H54 (cell line): ENCODE measurements at places on chromosomes 3 and 15.
A peak's percentile ranks its signal among the peaks of the same experiment; 100 is the strongest.

DNA sequence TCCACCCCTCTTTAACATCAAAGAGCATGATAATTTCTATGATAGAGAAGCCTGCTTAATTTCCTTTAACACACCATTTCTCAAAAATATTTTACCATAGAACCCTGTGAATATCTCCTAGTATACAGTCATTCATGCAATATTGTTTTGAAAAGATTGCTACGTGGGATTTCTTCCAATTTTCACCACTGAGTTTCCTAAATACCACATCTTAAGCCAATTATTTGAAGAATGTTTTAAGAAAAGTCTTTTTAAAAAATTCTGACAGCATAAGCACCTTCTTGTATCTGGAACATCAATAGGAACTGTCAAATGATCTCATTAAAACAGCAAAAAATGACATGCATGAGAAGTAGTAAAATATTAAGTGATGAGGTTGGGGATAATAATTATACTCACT lies 1126.7 kb downstream of the TUSC7 start:
- DNase-seq, result no peak

- DNase-seq, result no peak
Observed at GRCh38 chr15:51781506-51781905, 30.1 kb downstream of the TMOD2 start.

- DNase-seq, result no peak
Observed at GRCh38 chr3:78832785-78833204, 935.0 kb downstream of the ROBO1 start.

- DNase-seq, result no peak
Observed at GRCh38 chr3:61877359-61878138, 316.2 kb downstream of the PTPRG start.

DNA sequence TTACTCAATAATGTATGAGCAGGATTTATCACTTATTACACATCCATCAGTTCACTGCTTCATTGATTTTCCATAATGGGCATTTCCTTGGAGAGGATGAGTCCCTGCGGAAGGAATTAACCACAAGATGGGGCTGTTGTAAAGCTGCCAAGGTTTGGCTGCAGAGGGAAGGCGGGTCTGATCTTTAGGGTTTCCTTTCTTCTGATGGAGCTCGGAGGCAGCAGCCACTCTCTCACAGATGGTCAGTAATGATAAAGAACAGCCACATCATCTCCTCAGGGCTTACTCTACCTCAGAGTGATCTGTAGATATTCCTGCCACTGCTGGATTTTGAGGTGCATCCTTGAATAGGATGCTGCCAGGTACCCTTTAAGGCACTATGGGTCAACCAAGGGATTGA lies 115.2 kb downstream of the USP13 start:
- DNase-seq, result peak; percentile 64

DNA sequence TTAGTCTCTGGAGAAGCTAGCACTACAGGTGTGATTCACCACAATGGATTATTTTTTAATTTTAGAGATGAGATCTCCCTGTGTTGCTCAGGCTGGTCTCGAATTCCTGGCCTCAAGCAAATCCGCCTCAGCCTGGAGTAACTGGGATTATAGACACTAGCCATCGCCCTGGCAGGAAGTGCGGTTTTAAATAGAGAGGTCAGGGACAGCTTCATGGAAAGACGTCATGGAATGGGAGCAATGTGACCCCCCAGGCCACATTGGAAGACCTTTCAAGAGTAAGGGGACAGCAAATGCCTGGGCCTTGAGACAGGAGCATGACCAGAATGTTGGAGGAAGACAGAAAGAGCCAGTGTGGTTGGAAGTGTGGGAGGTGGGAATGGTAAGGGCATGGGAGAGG lies 2.2 kb upstream of the ISG20 start:
- DNase-seq, result no peak

- DNase-seq, result peak; percentile 68
Observed at GRCh38 chr3:13495921-13496723, 16.0 kb downstream of the HDAC11 start.

DNA sequence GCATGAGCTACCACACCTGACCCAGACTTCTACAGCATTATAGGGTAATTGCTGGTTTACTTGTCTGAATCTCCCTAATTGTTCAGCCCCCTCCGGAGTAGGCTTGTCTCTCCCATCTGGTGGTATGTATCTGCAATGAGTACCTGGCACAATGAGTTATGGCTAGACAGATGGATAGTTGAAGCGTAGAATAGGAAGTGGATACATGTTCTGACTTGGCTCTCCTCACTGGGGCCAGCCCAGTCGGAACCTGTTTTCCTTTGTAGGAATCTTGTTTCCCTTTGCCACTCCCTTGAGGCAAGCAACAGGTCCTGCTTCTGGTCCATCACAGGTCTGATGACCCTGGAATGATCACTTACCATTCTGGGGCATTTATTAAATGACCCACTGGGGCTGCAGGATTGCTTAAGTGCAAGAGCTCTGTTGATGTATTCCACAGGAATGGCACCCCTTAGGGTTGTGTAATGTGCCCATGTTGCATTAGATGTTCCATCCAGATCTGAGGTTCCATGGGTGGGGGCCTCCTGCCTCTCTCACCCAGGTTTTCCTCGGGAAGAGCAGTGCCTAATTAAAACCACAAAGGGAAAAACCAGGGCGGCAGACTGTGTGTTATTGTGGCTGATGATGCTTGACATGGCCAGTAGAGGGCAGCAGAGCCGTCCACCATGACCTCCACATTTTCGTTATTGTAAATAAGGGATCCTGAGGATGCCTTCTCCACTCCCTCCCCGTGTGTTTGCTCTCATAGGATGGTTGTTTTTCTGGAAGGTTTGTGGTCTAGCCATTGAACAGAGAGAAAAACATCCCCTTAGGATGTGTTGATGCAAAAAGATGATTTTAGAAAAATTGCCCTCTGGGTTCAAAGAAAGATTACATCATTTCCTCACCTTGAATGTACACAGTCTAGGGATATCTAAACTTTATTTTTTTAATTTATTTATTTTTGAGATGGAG lies 58.0 kb downstream of the CMTM8 start:
- peak; percentile 63 for DNase-seq

DNA sequence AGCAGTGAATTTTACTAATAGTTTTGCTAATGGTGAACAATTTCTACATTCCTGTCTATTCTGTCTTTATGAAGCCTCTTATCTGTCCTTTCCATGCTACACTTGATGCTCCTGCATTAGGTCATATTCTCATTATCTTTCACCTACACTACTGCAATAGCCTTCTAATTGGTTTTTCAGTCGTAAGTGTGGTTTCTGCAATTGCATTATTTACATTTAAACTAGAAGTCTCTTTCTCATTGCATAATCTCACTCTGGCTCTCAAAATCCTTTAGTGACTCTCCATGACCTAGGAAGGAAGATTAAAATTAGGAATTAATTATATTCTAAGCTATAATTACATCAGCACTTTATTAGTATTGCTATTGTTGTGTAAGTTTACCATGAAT lies 686.5 kb downstream of the IGSF11 start:
- DNase-seq, result no peak

GRCh38 chr3:52623234-52623792 lies 62.4 kb downstream of the PBRM1 start:
- no peak for DNase-seq

- DNase-seq, result no peak
Observed at GRCh38 chr3:80655216-80655615, 887.4 kb upstream of the ROBO1 start.

DNA sequence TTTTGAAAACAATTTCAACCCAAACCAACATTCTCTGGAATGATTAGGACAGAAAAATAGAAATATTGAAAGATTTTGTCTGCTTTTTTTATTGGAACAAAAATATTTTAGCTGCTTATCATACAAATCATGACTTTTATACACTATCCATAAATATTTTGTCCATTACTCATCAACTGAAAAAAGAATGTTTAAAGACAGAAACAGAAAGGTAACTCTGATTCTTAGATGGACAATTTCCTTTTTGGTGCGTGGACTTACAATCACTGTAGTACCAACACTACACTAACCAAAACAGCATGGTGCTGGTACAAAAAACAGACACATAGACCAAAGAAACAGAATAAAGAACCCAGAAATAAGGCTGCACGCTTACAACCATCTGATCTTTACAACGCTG lies 582.8 kb upstream of the CCDC54 start:
- DNase-seq, result no peak

GRCh38 chr3:190566043-190566933 lies 52.4 kb downstream of the IL1RAP start:
- peak; percentile 76 for DNase-seq

GRCh38 chr3:52043750-52044149 lies 12.6 kb downstream of the DUSP7 start:
- DNase-seq, result no peak

GRCh38 chr15:36501063-36501678 lies 78.3 kb upstream of the CDIN1 start:
- DNase-seq, result peak; percentile 12

DNA sequence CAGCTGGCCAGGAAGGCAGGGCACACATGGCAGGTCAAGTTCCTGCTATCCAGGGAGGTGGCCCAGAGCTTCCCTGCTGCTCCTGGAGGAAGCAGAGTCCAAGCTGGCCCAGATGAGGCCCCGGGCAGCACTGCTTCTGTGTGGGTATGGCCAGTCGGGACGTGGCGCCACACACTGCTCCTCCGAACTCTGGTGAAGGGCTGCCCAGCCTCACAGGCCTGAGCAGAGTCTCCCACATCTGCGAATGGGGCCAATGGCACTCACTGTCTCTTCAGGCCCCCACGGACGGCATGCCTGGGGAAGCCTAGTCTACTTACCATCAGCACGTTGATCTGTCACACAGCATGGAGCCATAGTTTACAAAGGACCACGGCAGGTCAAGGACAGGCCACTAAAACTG lies 2.5 kb upstream of the PLA2G4F start:
- no peak for DNase-seq

DNA sequence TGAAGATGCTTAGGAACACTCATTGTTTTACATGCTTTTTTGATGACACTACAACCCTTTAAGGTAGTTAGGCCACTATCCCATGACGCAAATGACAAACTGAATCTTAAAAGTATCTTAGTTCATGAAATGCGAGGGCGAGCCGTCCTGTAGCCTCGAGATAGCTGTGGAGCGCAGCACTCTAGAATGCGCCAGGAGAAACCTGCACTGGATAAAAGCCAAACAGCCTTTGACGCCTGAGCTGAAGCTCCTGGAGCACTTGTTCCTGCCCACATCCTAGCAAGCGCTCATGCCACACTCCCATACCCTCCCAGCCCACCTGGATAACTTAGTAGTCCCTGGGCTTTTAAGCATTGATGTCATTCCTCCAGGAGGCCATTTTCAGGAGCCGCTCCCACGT lies 516.9 kb downstream of the GABRG3 start:
- no peak for DNase-seq

DNA sequence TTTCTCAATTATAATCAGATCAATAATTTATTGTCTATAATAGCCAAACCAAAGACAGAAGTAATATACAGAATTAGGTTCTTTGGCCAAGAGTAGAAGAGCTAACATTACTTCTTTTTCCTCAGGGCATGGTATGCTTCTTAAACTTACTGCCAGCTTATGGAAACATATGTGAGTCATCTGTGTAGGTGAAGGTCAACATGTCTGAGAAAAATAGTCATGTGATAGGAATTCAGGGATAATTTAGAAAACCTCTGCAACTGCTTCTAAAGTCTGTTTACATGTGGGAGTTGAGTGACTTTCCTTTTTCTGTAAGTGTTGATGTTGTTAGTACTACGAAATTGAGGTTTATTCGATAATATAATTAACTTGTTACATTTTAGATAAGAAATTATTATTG lies 19.2 kb upstream of the MAP6D1 start:
- DNase-seq, result no peak

DNA sequence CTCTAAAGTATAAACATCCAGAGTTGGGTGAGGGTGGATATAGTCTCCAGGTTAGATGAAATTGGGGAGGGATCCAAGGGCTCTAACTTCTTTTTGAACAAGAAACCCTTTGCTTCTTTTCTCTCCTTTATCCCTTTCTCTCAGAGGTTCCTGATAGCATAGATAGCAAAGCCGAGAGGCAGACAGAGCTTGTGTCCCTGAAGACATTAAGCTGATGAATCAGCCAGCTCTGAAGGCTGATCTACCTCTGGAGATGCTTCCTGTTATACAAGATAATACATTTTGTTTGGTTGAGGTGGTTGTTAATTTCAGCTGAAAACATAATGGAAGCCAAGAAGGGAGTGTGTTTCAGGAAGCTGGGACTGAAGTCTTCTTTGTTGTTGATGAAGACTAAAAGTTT lies 193.2 kb downstream of the PDCD6IP start:
- no peak for DNase-seq

GRCh38 chr15:88848203-88848602 lies 45.0 kb downstream of the ACAN start:
- no peak for DNase-seq

GRCh38 chr15:93515256-93516051 lies 426.4 kb upstream of the RGMA start:
- DNase-seq, result no peak

DNA sequence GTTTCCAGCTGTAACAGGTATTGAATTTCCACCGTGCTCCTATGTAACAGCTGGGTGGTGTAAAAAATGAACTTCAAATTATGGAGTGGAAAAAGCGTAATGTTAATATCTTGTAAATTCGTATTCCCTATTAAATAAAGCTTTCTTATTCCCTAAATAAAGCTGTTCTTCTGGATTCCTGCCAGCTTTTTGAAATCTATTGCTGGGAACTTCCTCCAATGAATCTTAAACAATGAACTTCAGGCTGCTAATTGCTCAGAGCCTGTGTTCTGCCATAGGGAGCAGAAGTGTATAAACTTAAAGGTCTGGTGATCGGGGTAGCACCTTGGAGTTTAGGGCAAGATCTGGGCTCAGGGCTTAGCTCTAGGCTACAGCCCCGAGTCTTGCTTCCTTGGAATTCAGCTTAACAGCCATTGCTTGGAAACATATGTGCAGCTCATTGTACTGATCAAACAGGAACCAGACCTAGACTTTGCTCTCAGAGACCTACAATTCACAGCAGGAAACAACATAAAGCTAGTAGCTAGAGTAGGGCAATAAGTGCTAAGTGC lies 1.4 kb downstream of the ARL14 start:
- DNase-seq, result no peak

DNA sequence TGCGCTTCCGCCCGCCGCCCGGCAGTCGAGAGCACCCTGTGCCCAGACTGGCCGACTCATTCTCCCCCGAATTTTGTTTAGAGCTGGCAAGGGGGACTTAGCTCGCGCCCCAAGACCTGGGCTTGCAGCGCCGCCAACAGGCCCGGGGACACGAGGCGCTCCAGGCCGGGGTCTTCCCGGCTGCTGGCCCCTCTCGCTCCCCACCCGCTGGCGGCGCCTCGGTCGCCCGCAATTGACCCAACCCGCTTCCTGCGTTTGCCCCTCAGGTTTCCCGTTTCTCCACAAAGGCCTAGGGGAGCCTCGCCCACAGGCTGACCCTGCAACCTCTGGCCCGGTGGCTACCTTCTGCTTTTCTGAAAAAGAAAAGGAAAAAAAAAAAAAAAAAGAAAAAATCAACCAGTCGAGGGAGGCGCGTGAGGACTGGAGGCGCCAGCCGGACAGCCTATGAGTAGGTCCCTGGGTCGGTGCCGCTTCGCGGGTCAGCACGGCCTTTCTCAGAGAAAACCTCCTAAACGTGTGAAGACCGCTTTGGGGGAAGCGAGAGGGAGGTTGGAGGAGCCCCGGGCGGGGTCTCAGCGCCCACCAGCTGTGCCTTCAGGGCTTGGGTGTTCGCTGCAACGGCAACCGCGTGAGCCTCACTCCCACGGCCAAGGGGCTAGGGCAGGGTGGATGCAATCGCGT lies 7.2 kb downstream of the FOXL2 start:
- no peak for DNase-seq
